A673 (cell line): ENCODE measurements at places on chromosomes 13 and 19.

GRCh38 chr19:14763497-14764145 lies 14.7 kb downstream of the ADGRE2 start:
- H3K4me1 ChIP-seq = peaks cover 3% of the 10 kb centered on the region
- no peaks in the 10 kb centered on the region for H3K27me3 ChIP-seq
- no peak for DNase-seq
- no peaks in the 10 kb centered on the region for H3K36me3 ChIP-seq

DNA sequence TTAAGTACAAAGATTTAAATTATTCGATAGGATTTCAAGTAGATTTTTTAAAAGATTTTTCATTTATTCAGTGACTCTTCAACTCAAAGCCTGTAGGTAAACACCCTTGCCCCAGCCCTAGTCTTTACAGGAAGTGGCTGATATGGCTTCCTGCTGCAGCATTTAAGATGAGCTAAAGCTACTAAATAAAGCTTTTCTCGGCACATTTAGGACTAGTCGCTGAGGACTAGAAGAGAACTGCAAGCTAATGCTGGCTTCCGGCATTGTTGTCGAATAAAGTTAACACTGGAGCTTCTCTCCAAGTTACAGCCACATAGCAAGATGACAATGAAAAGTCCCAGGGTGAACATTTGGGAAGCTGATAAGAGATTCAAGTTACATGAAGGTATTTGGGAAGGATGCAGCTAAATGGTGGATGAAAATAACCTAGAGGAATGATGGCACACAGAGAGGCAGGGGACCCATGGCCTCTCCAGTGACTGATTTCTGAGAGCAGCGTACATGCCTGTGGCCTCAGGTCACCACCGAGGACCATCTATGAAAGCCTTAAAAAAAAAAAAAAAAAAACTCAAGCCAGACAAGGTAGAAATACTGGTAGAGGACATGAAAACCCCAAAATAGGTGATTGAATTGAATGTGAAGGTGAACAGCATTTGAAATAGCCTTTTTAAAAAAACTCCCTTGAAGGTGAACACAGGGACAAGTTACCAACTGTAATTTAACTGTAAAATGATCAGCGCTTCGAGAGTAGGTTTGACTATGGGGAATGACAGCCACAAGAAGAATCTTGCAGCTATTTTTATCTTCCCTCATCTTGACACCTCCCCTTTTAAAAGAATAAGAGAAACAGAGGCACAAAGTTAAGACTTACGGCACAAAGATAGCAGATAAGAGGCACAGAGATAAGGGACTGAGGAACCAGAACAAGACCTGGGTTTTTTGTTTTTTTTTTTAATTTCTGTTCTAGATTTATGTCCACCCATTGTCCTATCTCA lies 155.4 kb downstream of the DCT start:
- no peaks in the 10 kb centered on the region for H3K27me3 ChIP-seq
- DNase-seq = peak; percentile 58
- no peak overlapping the region for H3K4me3 ChIP-seq
- peaks cover 27% of the 10 kb centered on the region for H3K4me1 ChIP-seq

DNA sequence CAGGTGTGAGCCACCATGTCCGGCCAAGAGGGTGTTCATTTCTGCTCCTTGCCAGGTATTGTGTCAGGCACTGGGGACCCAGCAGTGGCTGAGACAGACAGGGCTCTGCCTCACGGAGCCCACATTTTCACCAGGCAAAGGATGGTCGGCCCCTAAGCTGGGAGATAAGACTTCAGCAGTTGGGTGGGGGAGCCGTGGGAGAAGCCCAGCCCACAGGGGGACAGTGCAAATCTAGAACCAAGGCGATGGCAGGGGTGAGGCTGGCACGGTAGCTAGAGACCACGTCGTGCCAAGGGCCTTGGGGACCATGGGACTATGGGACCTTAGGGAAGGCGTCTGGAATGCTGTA lies 8.3 kb downstream of the LSR start:
- H3K27ac ChIP-seq = no peak overlapping the region
- no peaks in the 10 kb centered on the region for H3K4me1 ChIP-seq
- no peak for DNase-seq
- no peaks in the 10 kb centered on the region for H3K36me3 ChIP-seq

- peaks cover 6% of the 10 kb centered on the region for H3K4me1 ChIP-seq
- no peaks in the 10 kb centered on the region for H3K36me3 ChIP-seq
- H3K27ac ChIP-seq = no peak overlapping the region
Measured at GRCh38 chr13:73000027-73000674, 58.7 kb upstream of the KLF5 start.

DNA sequence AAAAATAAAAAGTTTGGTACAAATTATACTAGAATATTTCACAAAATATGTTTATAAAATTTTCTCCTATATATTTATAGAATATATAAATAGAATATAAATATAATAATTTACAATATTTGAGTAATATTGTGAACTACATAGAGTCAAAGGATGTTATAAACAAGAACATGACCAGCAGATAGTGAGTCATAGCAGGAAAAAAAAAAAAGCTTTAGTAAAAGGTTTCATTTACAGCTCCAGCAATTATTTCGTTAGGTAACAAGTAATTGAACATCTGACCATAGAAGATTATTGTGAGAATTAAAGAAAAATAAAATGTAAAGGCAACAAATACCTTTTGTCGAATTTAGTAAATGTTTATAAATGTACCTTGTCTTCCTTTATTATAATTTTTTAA lies 864.1 kb downstream of the PCDH17 start:
- H3K4me3 ChIP-seq = no peak overlapping the region
- H3K27ac ChIP-seq = no peak overlapping the region
- no peaks in the 10 kb centered on the region for H3K36me3 ChIP-seq
- H3K27me3 ChIP-seq = no peaks in the 10 kb centered on the region

DNA sequence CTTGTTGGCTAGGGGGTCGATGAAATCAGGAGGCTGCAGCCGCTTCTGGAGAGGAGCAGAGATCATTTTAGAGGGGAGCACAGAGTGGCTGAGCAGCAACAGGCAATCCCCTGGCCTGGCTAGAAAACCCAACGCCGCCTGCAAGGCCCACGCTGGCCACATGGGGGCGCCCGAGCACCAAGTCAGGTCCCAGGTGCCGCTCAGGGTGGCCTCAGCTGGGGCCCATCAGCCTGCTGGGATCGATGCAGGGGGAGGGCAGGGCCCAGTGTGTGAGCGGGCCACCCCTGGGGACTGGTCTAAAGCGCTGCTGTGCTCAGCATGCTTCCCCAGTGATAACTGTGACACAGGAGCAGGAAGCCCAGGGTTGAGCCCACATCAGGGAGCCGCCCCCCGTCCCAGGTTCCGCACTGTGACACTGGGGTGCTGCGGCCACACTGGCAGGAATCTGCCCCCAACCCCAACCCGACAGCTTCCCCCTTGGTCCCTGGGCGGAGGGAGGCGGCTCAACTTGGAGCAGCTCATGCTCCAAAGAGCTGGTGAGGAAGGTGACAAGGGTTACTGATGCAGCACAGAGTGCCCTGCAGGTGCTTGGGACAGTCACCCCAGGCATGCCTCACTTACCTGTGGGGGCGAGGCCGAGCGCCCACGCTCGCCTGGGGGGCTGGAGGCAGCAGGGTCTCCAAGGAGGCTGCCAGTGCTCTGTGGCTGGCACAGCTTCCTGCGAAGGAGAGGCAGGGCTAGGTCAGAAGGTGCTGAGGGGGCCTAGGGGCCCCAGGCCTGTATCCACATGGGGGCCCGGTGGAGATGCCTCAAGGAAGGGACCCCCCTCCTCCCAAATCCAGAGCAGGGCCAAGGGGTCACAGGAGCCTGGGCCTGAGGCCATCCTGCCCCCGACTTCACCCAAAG lies 13.3 kb upstream of the ISYNA1 start:
- H3K27ac ChIP-seq = peak overlapping the region; percentile 35
- DNase-seq = peak; percentile 84
- H3K4me3 ChIP-seq = no peak overlapping the region
- H3K4me1 ChIP-seq = peaks cover 4% of the 10 kb centered on the region

- DNase-seq = no peak
- H3K4me1 ChIP-seq = peaks cover 21% of the 10 kb centered on the region
- no peaks in the 10 kb centered on the region for H3K27me3 ChIP-seq
- H3K27ac ChIP-seq = no peak overlapping the region
- no peaks in the 10 kb centered on the region for H3K36me3 ChIP-seq
Measured at GRCh38 chr13:35888981-35889380, 242.2 kb downstream of the DCLK1 start.

DNA sequence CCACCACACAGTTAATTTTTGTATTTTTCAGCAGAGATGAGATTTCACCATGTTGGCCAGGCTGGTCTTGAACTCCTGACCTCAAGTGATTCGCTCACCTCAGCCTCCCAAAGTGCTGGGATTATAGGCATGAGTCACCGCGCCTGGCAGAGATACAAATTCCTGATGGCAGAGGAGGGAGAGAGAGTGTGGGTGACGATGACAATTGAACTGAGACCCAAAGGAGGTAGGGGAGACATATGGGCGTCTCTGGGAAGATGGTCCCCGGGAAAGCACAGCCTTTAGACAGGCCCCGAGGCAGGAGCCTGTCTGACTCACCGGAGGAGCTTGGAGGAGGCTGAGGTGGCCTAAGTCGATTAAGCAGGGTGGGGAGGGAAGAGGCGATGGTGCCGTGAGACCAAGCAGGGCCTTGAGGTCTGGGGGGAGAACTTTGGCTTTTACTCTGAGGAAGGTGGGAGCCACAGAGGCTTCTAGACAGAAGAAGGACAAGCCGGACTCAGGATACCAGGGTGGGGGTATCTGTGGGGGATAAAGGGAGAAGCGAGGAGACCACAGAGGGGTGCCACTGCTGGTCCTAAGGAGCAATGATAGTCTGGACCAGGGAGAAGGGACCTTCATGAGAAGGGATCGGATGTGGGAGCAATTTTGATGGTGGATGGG lies 38.2 kb downstream of the ARRDC2 start:
- peak; percentile 60 for DNase-seq
- no peak overlapping the region for H3K27ac ChIP-seq
- no peak overlapping the region for H3K4me3 ChIP-seq
- no peaks in the 10 kb centered on the region for H3K27me3 ChIP-seq

GRCh38 chr19:35269438-35270117 lies 816 bp downstream of the USF2 start:
- H3K27me3 ChIP-seq = no peaks in the 10 kb centered on the region
- peak overlapping the region; percentile 81 for H3K4me3 ChIP-seq
- peaks cover 28% of the 10 kb centered on the region for H3K36me3 ChIP-seq

DNA sequence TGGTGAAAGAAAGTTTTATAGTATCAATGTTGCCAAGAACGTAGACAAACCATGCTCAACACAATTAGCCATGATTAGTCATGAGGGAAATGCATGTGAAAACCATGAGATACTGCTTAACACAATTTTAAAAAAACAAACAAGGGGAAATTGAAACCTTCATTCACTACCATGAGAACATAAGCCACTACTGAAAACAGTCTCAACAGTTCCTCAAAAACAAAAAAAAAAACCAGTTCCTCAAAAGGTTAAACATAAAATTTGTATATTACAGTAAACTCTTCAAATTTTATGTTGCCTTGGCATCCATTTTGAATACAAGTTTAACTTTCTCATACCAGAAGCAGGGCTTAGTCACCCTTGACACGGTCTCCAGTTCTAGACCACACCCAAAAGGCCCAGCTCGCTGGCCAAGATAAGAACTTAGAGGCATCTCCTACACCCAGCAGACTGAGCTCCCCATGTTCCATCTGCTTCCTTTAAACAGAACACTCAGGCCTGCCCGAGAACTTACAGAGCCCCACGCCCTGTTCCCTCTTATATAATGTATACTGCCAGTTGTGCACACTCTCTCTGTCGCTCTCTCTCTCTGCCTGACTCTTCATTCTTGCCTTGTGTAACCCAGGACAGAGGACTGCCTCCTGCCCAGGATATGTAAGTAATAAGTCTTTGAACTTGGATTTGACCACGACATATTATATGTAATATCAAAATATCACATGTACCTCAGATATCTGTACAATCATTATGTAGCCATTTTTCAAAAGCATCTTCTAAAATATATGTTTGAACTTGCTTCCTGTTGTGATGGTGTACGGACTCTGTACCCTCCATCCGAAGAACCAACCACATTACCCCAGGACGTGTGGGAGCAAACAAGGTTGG lies 67.4 kb downstream of the STK24 start:
- peaks cover 31% of the 10 kb centered on the region for H3K4me1 ChIP-seq
- no peak overlapping the region for H3K27ac ChIP-seq
- H3K36me3 ChIP-seq = no peaks in the 10 kb centered on the region
- H3K4me3 ChIP-seq = no peak overlapping the region
- H3K27me3 ChIP-seq = no peaks in the 10 kb centered on the region

- no peaks in the 10 kb centered on the region for H3K4me1 ChIP-seq
- no peaks in the 10 kb centered on the region for H3K36me3 ChIP-seq
- no peak overlapping the region for H3K4me3 ChIP-seq
Measured at GRCh38 chr19:56273563-56274117, 1.1 kb downstream of the EDDM13 start.

DNA sequence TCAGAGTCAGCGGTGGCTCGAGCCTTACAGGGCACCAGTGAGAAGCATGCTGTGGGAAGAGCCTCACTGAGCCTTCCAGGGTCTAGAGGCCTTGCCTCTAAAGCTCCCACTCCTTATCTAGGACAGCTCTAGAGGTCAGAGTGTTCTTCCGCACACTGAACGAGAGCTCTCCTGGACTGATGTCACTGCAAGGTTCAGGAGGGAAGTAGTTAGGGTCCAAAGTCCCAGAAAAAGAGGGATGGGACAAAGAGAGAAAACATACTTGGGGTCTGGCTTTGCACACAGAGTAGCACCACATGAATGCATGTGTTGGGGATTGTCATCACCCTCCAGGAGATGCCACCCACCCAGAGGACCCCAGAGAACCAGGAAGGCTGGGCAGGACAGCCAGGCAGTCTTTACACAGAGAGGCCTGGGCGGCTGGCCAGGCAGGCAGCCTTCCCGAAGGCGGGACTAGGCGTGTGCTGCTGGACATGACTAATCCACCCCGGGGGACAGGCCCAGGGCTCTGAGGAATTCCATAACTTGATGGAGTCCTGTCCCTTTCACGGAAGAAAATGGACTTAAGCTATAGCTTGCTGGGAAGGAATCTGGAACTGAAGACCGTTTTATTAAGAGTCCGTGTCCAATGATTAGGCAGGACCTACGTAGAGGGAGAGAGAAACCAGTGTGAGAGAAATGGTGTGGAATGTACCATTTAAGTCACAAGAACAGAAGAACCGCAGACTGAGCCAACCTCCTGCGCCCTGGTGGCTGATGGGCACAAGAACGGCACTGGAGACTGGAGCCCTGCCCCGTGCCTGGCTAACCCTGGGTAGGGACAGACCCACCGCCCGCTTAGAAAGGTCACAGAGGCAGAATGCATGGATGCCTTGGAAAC lies 16.6 kb upstream of the EPHX3 start:
- DNase-seq = no peak
- H3K36me3 ChIP-seq = peaks cover 70% of the 10 kb centered on the region
- H3K27ac ChIP-seq = no peak overlapping the region
- no peak overlapping the region for H3K4me3 ChIP-seq
- H3K27me3 ChIP-seq = no peaks in the 10 kb centered on the region
- H3K4me1 ChIP-seq = peaks cover 21% of the 10 kb centered on the region

DNA sequence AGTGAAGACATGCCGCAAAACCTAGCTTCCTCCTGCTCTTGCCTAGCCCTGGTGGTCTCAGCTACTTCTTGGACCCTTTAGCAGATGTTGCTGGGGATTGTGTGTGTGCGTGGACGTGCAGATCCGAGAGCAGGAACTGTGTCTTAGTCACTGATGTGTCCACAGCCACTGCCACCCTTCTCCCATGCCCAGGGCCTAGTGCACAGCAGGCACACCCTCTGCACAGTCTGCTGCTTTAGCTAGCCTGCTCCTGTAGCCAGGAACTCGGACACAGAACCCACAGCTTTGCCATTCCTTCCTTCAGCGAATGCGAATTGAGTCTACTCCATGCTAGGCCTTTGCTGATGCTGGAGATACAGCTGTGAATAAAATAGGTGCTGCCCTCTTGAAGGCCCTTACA lies 2.3 kb downstream of the CLPTM1 start:
- no peak overlapping the region for H3K27ac ChIP-seq
- H3K4me3 ChIP-seq = no peak overlapping the region
- H3K27me3 ChIP-seq = no peaks in the 10 kb centered on the region
- peaks cover 15% of the 10 kb centered on the region for H3K4me1 ChIP-seq
- peaks cover 5% of the 10 kb centered on the region for H3K36me3 ChIP-seq
